HTR-8/SVneo (cell line): ENCODE measurements at places on chromosomes 11 and 22.

GRCh38 chr11:26420331-26420730 is 88.4 kb downstream of the ANO3 start:
- no peak for DNase-seq

DNA sequence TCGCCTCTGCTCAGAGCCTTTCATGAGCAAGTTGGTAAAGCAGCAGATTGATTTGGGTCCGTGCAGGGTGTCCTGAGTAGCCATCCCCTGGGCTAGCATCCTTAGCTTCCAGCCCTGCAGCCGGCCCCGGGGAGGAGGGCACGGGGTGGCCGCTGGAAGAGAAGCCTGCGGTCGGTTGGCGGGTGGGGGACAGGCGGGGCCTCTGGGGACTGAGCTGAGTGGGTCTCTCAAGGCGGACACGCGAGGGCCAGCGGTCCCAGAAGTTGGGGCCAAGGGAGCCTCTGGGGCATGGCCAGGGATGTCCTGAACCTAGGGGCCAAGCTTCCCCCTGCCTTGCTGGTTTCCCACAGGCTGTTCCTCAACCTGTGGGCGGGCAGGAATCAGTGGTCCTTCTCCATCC is 143.0 kb downstream of the TBC1D22A start:
- no peak for DNase-seq

- DNase-seq = no peak
Observed at GRCh38 chr11:20243974-20244373, 83.7 kb upstream of the DBX1 start.

DNA sequence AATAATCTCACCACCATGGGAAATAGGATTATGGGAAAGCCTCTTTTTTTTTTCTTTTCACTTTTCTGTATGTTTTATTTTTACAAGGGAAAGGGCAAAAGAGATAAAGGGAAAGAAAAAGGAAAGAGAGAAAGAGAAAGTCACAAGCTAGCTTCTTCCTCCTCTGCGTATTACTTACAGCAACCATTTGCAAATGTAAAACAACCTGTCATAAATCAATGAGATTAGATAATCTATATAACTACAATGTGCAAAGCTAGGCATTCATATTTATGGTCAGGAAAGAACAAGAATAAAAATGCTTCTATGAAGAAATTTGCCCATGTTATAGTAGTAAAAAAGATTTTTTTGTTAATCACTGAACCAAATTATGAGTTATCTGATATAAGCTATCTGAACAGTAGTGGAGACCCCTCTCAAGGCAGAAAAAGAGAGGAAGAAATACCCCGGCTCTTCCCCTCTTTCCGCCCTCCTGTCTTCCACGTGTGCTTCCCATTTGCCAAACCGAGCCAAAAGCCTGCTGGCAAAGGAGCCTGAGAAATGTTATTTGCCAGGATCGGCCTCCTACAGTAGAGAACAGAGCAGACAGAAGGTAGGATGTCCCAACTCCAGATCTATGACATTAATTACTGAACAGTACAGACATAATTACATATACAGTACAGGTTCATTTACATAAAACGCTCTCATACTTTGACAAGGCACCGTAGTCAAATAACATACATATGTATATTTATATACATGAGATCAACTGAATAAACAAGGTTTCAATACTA is 50.2 kb downstream of the ARHGAP32 start:
- no peak for DNase-seq

DNA sequence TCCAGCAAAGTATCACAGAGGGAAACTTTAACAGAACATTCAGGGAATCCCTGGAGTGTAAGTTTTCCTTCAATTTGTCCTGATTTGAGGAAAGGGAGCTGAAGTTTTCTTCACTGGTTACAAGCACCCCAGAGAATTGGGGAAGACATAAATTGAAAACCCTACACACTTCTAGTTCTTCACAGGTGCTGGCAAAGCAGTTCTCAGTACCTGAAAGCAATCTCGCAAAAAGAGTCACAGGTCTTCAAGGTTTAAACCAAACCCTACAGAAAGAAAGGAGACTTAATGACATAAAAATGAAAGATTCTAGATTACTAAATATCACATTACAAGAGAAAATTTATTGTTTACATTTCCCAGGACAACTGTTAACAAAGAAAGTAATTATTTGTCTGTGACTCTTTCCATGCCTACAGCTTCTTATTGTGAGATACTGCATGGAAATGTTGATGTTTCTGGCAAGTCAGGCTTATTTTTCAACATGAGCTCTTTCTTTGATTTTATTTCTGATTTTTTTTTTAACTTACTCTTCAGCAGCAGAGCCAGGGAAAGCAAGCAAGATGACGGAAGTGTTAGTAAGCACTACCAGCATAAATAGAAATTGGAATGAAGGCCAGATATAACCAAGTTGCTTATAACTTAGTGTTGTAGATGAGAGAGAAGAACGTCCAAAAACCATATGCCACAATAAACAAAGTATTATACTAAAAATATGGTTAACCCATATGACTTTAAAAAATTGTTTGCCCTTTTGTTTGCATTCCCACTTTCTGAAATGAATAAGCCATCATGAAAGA is 44.1 kb downstream of the FANCF start:
- no peak for DNase-seq

GRCh38 chr22:37334859-37335805 is 52.8 kb downstream of the CYTH4 start:
- no peak for DNase-seq

DNA sequence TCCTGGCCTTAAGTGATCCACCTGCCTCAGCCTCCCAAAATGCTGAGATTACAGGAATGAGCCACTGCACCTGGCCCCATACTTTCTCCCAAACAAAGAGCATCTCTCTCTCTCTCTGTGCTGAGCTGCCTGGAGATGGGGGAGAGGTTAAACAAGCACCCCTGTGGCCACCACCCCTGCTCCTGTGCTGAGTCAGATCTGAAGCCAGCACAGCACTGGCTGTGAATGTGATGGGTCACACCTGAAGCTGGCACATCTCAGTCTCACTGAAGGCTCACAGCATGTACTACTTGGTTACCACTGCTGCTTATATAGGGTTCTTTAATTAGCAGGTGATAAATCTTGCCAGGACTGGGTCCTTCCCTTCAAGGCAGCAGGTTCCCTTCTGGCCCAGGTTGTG is 10.8 kb upstream of the WEE1 start:
- no peak for DNase-seq

DNA sequence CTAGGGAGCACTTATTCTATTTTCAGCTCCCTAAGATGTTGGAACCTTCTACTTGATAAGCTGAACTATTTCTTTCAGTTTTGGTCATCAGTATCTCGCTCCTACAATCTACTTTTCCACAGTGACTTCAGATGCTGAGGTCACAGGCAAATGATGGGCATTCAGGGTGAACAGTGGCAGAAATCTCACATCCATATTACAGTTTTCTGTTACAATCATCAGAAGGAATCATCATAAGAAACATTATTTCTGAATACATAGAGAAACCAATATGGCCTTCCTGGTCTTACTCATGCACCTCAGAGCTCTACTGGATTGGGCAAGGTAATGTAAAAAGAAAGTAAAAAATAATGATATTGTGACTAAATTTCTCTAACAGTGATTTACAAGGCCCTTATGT is 39.4 kb upstream of the DDI1 start:
- DNase-seq = no peak

DNA sequence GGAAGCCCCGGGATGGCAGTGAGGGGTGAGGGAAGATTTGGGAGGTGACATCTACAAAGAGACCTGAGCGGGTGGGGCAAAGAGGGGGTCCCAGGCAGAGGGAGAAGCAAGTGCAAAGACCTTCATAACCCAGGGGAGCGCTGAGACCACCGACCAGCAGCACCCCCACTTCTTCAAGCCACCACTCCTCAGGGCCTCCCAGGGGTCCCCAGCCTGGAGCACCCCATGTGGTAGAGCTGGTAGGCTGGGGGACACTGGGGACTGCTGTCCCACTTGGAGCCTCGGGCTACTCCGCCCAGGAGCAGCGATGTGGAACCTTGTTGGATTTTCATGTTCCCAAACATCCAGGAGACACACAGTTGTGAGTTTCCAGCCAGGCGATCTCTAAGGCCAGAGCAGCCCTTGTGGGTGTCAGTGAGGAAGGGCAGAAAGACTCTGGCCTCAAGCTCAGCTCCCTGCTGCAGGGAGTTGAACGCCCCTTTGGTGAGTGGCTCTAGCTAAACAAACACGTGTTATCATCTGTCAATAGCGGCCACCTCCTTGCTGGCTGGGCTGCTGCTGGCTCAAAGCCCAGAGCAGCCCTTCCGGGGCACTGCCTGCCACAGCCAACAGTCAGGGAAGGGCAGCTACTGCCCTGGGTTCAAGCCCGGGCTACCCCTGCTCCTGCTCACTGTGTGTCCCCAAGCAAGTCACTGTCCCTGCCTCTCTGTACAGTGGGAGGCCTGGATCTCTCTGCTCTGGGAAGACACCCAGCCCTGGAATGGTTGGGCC is 25.7 kb upstream of the CHKA start:
- DNase-seq = peak; percentile 75

- DNase-seq = no peak
Observed at GRCh38 chr22:31136711-31137110, 3.6 kb downstream of the PLA2G3 start.

DNA sequence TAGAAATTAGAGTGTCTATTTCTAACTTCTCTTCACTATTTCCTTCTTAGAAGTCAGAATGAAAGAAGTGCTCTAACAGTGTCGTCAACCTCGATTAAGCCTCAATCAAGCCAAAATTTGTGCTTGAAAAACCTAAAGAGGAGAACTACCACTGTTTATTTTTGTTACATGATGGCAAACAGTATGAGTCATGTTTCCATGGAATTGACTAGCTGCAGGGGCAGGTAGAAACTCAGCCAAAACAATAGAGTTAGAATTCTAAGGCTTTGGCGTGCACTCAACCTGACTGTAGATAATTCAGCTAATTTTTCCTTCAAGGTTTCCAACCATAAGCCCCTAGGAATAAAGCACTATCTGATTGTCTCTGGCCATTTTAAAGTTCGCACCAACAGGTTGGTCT is 415.9 kb downstream of the ETS1 start:
- DNase-seq = no peak

DNA sequence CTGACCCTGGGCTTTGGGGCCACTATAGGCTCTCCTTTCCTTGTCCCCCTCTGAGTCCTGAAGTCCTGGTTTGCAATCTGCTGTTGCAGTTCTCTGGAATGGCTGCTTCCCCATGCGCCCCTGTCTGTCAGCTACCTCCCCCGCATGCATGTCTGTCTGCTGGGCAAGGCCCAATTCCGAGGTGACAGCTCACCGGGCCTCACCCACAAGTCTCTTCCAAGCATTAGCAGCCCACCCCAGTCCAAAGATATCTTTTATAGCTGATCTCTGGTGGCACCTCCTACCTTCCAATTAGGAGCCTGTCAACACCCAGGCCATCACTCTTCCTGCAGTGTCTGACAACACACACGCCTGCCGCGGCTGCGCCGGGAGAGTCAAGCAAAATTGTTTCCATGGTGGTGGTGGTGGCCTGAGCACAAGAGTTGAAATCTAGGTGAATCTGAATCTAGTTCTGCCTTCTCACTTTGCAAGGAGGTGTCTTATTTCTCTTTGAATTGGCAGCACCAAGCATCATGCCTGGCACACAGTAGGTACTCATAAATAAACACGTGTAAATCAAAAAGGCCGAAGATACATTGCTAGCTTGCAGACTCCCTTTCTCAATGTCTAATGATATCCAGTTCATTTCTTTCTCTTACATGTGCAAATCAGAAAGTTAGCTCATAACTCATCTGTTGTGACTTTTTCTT is 1.2 kb upstream of the LMO2 start:
- DNase-seq = no peak

GRCh38 chr11:121715405-121715804 is 262.6 kb upstream of the SORL1-AS1 start:
- DNase-seq = no peak

DNA sequence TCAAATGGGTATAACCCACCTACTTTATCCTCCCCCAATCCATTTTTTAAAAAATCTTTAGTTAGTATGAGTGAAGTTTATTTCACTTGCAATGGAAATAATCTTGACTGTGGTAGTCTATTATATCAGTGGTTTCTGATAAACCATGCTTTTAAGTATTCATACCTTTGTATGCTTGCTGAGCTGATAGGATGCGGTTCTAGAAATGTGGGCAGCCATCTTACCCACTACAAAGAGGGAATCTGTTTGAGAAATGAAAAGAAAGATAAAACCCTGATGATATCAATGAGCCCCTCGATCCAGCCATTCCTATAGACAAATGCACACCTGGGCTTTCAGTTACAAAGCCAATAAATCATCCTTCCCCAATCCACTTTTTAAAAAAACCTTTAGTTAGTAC is 13.8 kb upstream of the PVALB start:
- no peak for DNase-seq

- no peak for DNase-seq
Observed at GRCh38 chr11:20021771-20022362, 138.4 kb downstream of the DBX1 start.

- no peak for DNase-seq
Observed at GRCh38 chr11:117300773-117301172, 9.6 kb downstream of the BACE1-AS start.

DNA sequence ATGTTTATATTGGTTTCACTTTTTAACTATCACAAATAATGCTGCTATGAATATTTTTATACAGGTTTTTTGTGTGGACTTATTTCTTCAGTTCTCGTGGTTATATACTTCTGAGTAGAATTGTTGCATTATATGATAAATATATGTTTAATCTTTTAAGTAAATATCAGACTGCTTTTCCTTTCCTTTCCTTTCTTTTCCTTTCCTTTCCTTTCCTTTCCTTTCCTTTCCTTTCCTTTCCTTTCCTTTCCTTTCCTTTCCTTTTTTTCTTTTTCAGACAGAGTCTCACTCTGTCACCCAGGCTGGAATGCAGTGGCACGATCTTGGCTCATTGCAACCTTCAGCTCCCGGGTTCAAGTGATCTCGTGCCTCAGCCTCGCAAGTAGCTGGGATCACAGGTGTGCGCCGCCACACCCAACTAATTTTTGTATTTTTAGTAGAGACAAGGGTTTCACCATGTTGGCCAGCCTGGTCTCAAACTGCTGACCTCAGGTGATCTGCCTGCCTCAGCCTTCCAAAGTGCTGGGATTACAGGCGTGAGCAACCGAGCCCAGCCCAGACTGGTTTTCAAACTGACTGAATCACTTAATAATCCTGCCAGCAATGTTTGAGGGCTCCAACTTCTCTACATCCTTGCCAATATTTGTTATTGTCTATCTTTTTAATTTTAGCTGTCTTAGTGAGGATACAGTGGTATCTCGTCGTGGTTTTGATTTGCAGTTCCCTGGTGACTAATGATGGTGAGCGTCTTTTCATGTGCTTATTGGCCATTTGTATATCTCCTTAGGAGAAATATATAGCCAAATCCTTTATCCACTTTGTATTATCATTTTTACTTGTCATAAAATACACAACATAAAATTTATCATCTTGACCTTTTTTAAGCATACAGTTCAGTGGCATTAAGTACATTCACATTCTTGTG is 21.9 kb downstream of the HTR3B start:
- no peak for DNase-seq

- DNase-seq = no peak
Observed at GRCh38 chr22:29717789-29718188, 2.0 kb upstream of the CABP7 start.

- DNase-seq = no peak
Observed at GRCh38 chr11:134756811-134757540, 344.9 kb upstream of the B3GAT1 start.

- DNase-seq = no peak
Observed at GRCh38 chr11:45094958-45095690, 51.3 kb upstream of the PRDM11 start.

GRCh38 chr11:63907063-63907462 is 9.9 kb downstream of the RCOR2 start:
- DNase-seq = no peak
